ENCODE measurements at places on chromosomes 5 and 9.
A peak's percentile ranks its signal among the peaks of the same experiment; 100 is the strongest.

- DNase-seq = no peak
Observed at GRCh38 chr5:78046006-78046405, 248.5 kb downstream of the AP3B1 start.

GRCh38 chr5:142063878-142064331 lies 44.7 kb upstream of the NDFIP1 start:
- DNase-seq = no peak

DNA sequence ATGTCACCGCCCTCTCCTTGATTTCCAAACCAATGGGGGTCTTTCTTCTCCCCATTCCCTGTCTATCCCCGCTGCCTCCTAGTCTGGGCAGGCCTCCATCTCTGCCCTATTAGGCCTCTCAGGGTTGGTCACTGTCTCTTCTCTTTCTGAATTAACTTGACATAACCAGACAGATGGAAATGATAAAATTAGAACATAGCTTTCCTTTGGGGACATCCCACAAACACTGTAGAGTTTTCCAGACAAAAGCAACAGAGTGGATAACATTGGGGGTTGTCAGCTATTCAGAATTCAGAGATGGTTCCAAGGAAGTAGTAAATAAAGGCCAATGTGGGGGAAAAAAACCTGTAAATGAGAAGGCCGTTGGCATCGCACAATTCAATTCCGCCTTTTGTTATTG lies 24.7 kb downstream of the LHX6 start:
- no peak for DNase-seq

DNA sequence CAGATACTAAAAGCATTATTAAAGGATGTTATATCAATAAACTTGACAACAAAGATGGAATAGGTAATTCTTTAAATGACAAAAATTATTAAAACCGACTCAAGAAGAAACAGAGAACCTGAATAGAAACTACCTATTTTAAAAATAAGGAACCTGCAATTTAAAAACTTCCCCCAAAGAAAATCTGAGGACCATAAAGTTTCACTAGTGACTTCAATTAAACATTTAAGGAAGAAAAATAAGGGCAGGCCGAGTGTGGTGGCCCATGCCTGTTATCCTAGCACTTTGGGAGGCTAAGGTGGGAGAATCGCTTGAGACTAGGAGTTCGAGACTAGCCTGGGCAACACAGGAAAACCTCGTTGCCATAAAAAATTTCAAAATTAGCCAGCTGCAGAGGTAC lies 99.6 kb downstream of the FANCC start:
- no peak for DNase-seq

DNA sequence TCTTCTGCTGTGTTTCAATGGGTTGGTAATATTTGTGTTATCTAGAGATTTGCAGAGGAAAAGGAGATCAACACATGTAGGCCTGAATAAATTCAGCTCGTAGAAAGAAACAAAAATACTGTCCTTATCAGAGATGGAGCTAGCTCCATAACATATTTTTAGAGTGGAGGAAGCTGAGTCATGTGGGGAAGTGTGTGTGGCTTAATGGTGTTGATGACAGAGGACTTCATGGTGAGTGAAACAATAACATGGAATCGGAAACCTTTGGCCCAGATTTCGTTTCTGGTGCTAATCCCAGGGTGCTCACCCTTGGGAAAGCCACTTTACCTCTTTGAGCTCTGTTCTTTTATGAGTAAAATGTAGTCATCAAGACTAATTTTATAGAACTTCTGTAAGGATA lies 825.0 kb downstream of the TLR4 start:
- DNase-seq = no peak

DNA sequence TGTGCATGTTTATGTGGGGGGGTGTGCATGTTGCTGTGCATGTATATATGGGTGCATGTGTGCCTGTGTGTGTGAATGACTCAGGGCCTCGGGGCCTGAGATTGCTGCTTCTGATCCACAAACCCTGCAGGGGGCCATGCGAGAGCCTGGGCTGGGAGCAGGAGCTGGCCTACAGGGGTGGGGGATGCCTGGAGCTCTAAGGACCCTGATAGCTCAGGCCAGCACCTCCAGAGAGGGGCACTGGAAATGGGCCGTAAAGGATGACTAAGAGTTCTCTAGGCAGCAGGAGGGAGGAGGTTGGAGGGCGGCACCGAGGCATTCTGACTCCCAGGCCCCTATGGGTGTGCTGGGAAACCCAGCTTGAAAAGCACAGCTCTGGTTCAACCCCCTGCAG lies 6.9 kb upstream of the UBAC1 start:
- DNase-seq = no peak

DNA sequence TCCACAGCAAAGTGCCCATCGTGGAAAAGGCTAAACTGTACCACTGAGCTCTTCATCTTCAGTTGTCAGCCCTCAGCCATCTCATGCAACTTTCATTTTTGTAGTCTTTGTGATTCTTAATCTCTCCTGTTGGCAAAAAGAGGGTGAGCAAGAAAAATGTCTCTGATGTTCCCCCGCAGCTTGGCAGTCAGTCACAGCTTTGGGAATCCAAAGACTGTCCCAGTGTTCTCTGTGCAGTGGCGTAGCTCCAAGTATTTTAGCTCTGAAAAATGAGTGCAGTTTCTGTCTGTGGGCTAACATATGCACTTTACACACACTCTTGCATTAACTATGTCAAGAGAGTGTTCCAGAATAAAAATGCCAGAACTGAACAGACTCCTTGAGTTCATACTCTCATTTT lies 372.2 kb downstream of the TMEM232 start:
- DNase-seq = no peak

- DNase-seq = no peak
Observed at GRCh38 chr9:77271023-77271690, 93.8 kb downstream of the VPS13A start.

- DNase-seq = no peak
Observed at GRCh38 chr5:86360801-86361200, 256.9 kb upstream of the COX7C start.

DNA sequence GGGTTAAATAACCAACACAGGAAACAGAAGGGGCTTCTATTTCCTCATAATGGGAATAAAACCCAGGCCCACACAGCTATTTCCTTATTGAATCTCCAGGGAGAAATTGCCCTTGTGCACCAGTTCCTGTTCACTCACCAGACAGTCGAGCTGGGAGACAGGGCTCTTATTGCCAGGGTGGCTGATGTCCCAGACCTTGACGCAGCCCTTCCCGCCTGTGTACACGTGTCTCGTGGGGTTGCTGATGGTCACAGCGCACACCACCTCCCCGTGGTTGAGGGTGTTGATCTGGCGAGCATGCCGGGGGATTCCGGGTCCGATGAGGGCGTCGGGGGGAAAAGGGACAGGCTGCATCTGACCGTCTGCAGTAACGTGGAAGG lies 96.5 kb downstream of the TLE1 start:
- no peak for DNase-seq

GRCh38 chr9:20524776-20525175 lies 97.5 kb downstream of the MLLT3 start:
- no peak for DNase-seq

- DNase-seq = no peak
Observed at GRCh38 chr5:43802119-43802518, 199.1 kb downstream of the NNT start.

GRCh38 chr5:158895588-158895987 lies 204.1 kb downstream of the EBF1 start:
- no peak for DNase-seq

DNA sequence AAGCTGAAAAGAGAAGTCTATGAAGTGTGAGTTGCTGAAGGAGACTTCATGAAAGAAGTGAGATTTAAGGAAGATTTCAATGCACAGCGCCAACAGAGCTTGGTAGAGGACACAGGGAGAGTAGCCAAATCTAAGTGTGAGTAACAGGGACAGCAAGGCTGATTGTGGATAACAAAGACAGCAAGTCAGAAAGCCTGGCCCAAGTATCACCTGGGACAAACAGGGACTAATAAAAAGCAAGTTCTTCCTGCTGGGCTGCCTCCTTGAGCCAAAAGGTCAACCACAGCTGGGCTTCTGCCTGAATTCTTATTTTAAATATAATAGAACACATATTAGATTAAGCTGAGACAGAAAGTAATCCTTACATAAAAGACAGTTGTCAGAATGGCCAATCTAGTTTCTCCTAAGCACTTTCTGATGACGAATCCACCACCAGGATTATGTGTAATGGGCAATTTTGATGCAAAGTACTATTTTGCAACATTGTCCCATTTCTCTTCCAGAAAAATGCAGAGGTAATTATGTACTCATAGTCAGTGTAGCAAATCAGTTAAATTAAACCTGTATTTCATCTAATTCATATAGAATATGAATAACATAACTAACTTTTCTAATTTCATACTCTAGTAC lies 73.8 kb downstream of the MAPKAP1 start:
- no peak for DNase-seq

DNA sequence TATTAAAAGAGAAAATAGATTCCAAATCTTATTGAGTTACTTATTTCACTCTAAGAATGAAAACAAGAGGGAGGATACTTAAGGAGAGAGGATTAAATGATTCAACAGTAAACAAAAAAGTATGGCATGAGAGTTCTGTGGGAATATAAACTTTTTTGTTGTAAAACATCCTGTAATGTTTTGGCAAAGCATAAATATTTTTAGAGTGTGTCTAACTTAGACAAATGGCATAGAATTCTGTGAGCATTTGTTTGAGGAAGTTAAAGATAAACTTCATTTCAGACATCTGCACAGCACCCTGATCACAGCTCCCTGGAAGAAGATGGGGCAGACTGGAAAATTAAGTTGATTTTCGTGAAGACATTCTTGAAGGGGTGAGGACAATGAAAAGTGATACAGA lies 246.8 kb upstream of the HAPLN1 start:
- no peak for DNase-seq

GRCh38 chr9:96585426-96585825 lies 34.2 kb downstream of the CDC14B start:
- DNase-seq = no peak

GRCh38 chr5:91182763-91183162 lies 200.4 kb downstream of the ARRDC3 start:
- DNase-seq = no peak

- no peak for DNase-seq
Observed at GRCh38 chr9:72315089-72315509, 49.9 kb downstream of the ZFAND5 start.

GRCh38 chr5:158434749-158435148 lies 575.8 kb upstream of the CLINT1 start:
- DNase-seq = no peak

- no peak for DNase-seq
Observed at GRCh38 chr9:117480253-117480652, 65.4 kb upstream of the ASTN2 start.

DNA sequence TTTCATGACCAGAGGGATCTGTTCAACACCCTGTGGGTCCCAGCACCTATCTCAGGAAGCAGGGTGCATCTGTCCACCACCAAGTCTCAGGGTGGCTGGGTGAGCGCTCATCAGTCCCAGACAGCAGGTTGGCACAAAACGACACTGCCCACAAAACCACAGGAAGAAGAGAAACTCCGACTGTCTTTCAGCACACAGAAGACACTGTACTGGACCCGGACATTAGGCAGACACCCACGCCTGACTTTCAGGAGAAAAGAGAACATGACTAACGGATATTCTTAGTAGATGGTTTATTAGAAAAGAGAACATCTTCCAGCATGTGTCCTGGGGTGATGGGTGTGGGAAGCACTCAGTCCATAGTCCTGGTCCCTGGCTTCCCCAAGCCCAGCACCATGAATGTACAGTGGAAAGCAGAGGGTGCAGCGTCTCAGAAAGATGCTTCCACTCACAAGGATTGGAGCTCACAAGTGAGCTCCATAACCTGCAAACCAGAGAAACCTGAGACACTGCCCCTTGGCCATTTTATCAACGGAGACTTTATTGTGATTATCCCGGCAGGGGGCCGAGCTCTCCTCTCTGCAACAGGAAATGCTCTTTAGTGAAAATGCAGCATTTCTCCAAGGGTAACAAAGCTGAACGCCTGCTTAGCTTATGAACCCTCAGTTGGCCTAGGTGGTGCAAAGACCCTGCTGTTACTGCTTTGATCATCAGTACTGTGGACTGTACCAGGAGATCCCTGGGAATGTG lies 35.8 kb upstream of the LCP2 start:
- peak; percentile 44 for DNase-seq

DNA sequence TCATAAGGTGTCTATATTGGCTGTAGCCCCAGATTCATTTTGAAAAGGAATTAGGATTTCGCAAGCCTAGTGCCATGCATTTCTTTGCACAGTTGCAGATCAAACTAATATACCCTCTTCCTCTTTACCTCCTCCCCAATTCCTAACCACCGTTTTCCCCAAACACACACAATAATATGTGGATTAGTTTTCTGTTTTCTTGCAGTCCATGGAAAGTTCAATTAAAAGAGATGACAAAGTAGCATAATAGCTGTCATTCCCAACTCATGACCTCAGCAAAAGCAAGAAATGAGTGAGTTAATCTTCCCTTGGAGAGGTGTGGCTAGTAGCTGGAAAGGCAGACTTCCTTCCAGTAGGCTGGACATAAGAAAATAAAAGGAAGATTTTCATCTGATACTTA lies 349.1 kb downstream of the TMEM232 start:
- DNase-seq = no peak

DNA sequence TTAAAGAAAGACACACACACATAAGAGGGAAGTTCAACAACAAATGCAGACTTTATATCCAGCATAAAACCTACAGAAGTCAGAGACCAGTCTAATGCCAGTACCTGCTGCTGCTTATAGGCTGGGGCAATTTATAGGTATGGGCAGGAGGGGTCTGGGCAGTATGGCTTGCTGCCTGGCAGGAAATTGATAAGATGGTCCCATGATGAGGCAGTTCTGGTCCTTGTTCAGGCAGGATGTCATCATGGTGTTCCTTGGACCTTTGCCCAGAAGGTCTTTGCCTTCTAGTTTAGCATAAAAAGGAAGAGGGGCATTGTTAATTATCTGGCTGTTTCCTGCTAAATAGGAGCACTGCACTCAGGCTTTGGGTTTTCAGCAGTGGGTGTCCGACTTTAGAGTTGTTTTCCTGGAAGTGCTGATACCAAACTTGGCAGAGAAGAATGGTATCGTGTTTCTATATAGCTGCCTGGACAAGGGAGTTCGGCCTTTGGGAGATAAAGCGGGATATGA lies 10.4 kb upstream of the PDCD1LG2 start:
- DNase-seq = no peak

DNA sequence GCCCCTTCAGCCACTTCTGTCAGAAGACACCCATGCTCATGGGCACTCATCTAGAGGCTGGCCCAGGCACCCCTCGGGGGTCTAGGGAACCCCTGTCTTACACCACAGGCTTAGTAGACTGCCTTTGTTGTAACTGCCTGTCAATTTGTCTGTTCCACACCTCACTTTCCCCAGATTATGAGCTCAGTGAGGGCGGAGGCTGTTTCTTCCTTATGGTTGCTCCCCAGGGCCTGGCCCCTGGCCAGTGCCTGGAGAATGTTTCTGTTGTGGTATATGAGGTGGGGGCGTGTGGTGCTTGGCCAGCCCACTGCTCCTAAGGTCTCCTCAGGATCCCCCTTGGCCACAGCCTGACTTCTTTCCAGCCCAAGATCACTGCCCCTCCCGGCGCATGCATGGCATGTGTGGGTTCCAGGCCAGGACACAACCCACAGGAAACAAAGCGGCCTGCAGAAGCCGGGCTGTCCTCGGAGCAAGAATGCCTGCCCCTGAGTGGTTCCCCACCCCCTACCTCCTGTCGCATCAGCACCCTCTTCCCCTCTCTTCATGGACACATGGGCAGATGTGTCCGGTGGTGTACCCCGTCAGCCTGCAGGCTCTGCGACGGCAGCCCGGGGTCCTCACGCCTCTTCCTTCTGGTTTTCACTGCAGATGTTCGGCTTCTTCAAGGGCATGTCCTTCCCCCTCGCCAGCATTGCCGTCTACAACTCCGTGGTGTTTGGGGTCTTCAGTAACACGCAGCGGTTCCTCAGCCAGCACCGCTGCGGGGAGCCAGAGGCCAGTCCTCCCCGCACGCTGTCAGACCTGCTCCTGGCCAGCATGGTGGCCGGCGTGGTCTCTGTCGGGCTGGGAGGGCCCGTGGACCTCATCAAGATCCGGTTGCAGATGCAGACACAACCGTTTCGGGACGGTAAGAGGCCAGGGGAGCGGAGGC lies 17.7 kb downstream of the SLC25A48 start:
- DNase-seq = no peak

Measured in stimulated activated CD8-positive, alpha-beta memory T cell treated with anti-CD3 and anti-CD28 coated beads, Interleukin-4, amount 100 ng/mL, for 1 hour (primary cell).